ENCODE measurements at places on chromosomes 7 and 10.

DNA sequence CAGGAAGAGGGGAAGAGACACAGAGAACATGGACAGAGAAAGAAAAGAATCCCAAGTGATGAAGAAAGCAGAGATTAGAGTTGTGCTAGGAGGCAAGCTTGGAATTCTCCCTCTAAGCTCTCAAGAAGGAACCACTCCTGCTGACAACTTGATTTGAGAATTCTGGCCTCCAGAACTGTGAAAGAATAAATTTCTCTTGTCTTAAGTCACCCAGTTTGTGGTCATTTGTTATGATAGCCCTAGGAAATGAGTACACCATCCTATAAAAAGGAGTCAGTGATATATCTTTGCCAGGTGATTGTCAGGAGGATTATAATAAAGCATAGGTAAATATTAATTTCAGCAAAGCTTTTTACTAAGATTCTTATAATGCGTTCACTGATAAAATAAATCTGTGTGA lies 82.7 kb upstream of the TFEC start:
- DNase-seq: no peak

DNA sequence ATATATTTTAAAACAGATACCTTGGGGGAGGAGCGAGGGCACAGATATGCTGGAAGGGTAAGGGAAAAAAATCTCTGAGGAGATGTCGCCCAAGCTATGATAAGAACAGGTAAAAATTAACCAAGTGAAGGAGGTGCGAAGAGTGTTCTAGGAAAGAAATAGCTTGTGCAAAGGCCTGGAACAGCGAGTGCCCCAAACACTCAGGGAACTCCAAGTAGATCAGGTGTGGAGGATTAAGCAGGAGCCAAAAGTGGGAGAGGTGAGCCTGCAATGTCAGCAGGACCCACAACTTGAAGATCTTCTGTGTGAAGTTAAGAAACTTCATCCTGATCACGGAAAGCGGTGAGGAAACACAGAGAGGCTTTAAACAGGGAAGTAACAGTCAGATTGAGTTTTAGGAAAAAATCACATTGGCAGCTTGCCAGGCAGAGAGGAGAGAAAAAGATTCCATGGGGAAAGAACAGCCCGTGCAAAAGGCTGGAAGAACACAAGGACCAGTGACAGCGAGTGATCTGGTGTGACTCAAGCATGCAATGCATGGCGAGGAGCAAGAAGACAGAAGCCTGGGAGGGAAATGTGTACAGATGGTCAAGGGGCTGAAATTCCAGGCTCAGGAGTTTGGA lies 30.7 kb downstream of the FGF8 start:
- DNase-seq: no peak

DNA sequence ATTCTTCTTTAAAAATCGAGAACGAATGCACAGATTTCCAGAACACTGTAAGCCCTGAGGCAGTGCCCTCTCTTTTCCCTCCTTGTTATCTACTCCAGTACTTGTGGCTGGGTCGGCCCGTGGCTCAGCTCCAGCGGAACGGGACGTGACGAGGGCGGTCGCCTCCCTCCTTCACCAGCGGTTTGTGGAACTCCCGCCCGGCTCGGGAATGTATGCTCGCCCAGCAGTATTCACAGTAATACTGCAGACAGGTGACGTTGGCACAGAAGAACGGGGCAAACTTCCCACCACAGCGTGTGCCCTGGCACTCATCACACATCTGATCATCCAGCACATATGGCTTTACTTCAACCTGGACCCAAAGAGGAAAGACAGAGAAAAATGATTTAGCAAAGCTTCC lies 128.5 kb downstream of the BTAF1 start:
- DNase-seq: no peak

DNA sequence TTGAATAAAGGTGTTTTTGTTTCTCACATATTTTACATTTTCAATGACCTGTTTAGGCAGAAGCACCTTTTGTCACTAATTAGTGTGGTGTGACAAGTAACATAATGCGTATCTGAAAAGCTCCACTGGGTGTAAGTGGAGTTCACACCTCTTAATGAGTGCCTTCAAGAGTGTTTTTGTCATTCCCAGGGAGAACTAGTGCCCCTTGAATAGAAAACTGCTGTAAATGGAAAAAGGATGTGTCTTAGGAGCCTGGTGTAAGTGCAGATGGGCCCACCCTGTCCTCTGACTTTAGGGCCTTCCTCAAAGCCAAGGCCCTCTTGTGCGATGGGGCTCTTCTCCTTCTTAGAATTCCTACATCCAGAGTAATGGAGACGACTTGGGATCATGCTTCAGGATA lies 170.0 kb downstream of the MGMT start:
- no peak for DNase-seq

- no peak for DNase-seq
Measured at GRCh38 chr7:75971961-75972763, 22.2 kb downstream of the TMEM120A start.

DNA sequence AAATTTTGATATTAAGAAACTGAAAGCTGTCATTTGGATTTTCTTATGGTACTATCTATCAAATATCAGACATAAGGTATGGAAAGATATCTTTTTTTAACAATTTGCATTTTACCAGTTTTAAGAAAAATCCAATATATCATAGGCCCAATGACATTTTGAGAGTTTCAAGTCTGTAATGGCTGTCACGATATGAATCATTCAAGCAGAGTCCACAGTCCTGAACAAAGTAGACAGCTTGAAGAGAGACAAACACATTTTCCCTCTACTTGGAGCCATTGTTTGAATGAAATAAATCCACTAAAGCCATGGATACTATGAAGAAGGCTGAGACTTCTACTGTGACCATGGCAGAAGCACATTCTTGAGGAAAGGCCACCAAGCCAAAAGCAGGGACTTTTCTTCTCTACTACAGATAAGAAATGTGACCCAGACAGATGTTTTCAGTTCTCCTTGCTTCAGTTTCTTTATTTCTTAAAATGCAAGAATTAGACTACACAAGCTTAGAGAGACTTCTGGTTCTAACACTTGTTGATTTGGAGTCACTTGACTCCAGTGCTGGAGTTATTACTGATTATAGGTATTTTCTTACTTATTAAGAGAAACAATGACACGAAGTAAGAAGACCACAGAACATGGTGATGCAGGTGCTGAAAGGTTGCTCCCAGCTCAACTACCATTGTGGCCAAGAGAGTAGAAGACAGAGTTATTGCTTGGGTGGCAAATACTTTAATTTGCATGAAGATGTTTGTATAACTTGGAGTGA lies 429.1 kb downstream of the KIF20B start:
- no peak for DNase-seq

DNA sequence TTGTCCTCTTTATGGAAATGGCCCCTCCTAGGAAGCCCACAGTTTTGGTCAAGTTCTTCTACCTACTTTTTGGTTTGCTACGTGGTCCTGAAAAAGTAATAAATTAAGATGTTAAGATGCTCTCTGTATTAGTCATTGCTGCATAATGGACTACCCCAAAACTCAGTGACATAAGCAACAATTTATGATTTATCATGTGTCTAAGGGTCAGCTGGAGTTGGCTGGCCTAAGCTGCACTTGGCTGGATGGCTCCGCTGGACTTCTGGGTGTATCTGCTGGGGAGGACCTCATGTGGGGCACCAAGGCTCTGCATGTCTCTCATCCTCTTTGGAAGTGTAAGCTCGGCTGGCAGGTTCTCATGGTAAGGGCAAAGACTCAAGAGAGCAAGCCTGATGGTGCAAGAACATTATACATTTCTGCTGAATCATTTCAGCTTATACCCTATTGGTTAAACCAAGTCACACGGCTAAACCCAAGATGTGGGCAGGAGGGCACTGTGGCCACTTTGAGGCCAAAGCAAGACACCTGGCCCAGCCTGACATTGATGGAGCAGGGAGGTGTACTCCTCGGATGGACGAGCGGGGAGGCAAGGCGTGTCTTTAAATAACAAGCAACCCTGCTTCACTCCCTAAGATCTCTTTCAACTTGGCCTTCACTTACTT lies 47.7 kb downstream of the TBXAS1 start:
- DNase-seq: no peak

DNA sequence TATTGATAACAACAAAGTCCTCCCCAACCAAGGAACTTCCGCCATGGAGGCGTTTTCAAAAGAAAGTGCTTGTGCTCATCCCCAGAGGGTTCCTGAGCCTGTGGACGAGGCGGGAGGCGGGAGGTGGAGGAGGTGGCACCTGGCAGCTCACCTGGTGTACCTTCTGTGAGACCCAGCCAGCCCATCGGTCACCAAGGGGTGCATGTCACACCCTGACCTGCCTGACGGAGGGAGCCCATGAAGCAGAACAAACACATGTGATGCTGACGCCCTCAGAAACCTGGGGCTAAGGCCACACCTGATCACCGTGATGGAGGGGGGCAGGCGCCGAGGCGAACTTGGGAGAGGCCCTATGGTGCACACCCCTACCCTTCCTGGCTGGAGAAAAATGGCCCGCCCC lies 458.8 kb downstream of the DNAJB6 start:
- DNase-seq: no peak

GRCh38 chr7:41182782-41183181 lies 520.1 kb downstream of the INHBA start:
- no peak for DNase-seq

DNA sequence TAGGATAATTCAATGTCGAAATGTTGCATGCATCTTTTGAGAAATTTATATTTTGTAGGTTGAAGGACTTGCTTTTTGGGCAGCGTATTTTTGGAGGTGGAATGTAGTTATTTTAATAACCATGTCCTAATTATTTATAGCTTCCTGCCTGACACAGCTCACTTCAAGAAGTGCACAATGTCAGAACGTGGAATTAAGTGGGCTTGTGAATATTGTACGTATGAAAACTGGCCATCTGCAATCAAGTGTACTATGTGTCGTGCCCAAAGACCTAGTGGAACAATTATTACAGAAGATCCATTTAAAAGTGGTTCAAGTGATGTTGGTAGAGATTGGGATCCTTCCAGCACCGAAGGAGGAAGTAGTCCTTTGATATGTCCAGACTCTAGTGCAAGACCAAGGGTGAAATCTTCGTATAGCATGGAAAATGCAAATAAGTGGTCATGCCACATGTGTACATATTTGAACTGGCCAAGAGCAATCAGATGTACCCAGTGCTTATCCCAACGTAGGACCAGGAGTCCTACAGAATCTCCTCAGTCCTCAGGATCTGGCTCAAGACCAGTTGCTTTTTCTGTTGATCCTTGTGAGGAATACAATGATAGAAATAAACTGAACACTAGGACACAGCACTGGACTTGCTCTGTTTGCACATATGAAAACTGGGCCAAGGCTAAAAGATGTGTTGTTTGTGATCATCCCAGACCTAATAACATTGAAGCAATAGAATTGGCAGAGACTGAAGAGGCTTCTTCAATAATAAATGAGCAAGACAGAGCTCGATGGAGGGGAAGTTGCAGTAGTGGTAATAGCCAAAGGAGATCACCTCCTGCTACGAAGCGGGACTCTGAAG lies 620 bp downstream of the ZRANB1 start:
- DNase-seq: no peak

DNA sequence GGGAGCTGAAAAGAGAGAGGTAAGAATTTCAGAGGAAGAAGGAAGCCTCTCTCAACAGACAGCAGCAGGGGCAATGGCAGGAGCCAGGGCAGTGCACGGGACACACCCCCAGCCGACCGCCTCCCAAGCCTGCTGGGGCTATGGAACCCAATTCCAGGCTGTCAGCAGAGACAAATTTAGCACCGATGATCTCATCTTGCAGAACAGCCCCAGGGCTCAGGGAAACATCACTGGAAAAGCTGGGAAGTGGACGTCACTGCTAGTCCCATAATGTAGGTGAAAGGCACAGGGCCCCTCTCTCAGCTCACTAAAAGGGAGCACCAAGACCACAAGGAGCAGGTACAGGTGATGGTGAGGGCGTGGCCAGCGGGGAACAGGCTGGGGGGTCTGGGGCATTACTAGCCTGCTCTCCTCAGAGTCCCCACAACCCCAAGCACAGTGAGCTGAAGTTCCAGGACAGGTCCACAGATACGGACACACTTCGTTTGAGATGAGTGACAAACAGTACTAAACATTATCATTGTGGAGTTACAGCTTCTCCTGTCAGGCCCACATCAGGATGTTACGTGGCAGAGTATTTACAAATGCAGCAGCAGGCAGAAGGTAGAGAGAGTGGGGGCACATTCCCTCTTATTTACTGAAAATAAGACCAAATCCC lies 103.7 kb downstream of the PLXNA4 start:
- DNase-seq: peak; percentile 77

- peak; percentile 43 for DNase-seq
Measured at GRCh38 chr7:102321351-102322201, 34.7 kb downstream of the SPDYE6 start.

- DNase-seq: no peak
Measured at GRCh38 chr7:121414436-121414835, 18.3 kb upstream of the FAM3C start.

DNA sequence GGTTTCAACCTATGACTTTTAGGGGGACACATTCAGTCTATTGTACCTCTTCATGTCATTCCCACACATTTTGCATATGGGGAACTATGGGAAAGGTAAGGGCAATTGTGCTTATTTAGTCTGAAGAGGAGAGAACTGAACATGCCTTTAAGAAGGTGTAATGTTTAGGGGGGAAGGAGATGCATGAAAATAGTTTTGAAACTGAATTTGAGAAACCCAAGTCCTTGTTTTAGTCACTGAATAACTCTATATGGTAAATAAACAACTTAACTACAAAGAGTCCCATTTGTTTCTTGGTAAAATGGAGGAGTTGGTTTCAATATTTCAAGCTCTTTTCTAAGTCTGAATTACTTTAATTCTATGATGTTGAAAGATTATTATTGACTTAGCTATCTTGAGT lies 166.1 kb downstream of the DNAJB9 start:
- no peak for DNase-seq

DNA sequence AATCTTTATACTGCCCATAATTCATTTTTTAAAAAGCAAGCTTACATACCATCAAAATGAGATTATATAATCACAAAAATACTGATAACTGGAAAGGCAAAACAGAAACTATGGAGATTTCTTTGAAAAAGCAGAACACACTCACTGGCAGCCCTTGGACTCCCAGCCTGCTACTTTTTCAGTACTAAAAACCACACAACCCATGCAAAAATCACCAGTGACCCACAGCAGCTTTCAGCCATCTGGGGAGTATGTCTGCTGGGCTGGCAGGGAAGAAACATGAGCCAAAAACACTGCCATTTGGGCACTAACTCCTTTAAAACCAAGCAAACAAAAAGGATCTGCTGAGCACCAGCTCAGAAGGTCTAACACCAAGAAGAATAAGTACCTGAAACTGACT lies 80.0 kb upstream of the DDC start:
- DNase-seq: no peak

- DNase-seq: no peak
Measured at GRCh38 chr10:48522011-48522765, 82.7 kb downstream of the ARHGAP22 start.

DNA sequence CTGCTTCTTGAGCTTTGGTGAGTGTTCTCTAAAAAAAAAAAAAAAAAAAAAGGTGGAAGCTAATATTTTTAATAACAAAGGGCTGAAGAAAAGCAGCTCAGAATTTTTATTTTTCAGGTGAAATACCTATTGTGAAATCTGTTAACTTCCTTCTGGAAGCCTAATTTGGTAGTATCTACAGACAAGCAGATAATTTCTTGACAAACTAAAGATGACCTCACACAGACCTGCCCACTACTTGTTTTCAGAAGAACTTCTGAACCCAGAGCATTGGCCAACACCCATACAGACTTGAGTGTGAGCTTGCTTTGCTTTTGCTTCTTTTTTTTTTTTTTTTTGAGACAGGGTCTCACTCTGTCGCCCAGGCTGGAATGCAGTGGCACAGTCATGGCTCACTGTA lies 31.2 kb downstream of the LRRC4 start:
- DNase-seq: no peak
